ENCODE measurements at places on chromosomes 5 and 9.

DNA sequence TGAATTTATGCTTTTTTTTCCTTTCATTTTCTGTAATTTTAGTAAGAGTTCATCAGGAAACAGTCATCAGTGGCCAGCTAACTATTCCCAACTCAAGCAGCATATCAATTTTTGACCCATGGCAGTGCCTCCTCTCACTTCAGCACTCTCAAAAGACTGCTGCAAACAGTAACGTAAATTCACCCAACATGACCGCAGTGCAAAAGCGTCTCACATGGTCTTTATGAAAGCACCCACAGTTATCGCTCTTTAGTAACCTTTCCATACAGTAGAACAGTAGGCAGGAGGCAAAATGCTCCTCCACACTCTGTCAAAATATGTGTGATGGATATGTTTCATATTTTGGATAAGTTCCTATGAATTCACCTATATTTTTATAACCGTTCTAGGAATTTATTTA lies 48.6 kb downstream of the PARP8 start:
- DNase-seq = no peak

GRCh38 chr5:89437450-89438435 lies 554.8 kb upstream of the MEF2C start:
- no peak for DNase-seq

- DNase-seq = no peak
Measured at GRCh38 chr5:157454273-157454672, 5.7 kb upstream of the NIPAL4 start.

- DNase-seq = no peak
Measured at GRCh38 chr5:17147170-17147569, 70.3 kb upstream of the BASP1 start.

DNA sequence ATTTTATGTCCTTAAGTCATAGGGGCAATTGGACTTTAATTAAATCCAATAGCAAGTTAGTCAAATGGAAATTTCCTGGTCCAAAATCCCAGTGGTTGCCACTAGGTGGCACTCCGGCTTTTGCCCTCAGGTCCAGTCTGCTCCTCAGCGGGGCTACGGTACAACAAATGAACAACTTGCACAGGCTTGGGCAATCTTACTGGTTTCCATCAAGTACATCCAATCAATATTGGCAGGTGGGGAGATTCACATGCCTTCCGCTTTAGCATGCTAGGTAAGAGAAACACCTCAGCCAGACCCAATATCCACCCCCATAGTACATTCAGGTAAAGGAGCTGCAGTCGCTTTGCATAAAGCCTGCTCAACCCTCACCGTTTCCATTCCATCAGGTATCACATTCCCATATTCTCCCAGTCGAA lies 6.3 kb upstream of the MXD3 start:
- DNase-seq = peak; percentile 76

DNA sequence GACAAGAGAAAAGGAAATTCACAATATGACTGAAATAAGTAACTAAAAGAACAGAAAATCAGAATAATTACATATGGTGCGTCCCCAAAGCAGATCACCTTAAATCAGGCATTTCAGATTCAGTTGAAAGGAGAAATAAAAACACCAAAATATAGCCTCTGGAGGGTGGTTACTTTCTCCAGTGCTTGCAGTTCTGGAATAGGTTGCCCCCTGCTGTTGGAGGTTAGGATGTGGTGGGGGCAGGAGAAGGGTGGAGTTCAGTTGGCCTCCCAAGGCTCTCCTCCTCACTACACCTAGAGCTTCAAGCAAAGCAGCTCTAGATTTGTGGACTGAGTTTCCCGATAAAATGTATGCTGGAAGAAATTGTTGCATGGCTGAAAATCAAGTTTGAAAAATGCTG lies 338.2 kb upstream of the TLE4 start:
- DNase-seq = no peak
